ENCODE measurements at places on chromosomes 12 and 14. TPM values are rescaled to one million over a fixed set of nuclear protein-coding genes. Genes with fewer than 3 reads are reported as not detected.

DNA sequence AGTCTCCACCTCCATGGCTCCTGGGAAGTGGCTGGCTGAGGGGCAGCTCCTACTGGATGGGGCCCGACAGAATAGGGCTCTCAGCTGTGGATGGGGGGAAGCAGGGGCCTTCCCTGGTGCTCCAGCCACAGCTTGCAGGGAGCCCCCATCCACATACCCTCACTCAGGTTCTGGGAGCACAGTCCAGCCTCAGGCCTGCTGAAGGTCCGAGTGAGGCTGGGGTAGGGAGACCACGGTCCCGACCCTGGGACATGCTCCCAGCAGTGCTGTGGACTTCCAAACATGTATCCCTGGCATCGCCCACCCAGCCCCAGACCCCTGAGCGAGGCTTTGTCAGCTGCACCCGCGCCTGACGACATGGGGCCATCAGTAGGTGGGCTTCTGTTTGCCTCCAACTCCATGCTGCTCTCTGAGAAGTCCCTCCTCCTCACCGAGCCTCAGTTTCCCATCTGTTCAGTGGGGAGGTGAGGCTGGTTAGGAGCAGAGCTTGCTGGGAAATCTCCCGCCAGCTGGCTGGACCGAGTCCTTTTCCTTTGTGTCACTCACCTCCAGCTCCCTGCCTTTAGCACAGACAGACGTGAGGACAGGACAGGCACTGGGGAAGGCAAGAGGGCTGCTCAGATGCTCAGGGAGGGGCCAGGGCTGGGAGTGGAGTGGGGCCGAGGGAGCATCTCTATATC lies 9.1 kb upstream of the ATG101 start:
- no peak for DNase-seq

The KANSL2 gene
- 78.3 TPM for total RNA-seq

DNA sequence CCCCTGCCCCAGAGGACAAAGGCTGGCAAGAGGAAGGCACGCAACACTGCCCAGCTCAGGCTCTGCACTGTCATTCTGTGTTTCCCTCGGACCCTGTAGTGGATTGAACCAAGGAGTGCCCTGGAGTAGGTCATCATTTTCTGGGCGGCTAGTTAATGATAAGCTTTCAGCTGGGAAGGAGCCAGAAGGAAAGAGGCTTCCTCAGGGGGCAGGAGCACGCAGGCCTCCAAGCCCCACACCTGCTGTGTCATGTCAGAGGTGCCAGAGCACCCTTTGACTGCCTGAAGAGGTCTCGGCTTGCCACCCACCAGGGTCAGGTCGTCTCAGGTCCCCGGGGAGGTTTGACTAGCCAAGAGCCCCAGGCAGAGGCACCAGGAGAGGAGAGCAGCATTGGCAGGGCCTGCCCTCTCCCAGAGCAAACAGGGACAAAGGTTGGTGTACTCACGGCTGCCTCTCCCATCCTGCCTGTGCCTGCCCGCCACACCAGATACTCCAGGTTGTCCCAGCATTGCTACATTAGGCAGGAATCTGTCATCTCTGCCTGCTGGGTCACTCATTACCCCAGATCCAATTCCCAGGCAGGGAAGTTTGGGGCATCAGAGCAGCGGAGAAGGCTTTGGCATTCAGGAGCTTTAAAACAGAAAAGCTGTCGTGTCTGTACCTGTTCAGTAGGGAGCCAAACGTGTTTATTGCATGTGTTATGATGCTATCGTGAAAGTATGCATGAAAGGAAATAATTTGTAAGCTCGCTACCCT lies 33.5 kb upstream of the ATP2A2 start:
- DNase-seq, result no peak

- DNase-seq, result no peak
Measured at GRCh38 chr12:122051231-122051876, 27.2 kb upstream of the MLXIP start.

DNA sequence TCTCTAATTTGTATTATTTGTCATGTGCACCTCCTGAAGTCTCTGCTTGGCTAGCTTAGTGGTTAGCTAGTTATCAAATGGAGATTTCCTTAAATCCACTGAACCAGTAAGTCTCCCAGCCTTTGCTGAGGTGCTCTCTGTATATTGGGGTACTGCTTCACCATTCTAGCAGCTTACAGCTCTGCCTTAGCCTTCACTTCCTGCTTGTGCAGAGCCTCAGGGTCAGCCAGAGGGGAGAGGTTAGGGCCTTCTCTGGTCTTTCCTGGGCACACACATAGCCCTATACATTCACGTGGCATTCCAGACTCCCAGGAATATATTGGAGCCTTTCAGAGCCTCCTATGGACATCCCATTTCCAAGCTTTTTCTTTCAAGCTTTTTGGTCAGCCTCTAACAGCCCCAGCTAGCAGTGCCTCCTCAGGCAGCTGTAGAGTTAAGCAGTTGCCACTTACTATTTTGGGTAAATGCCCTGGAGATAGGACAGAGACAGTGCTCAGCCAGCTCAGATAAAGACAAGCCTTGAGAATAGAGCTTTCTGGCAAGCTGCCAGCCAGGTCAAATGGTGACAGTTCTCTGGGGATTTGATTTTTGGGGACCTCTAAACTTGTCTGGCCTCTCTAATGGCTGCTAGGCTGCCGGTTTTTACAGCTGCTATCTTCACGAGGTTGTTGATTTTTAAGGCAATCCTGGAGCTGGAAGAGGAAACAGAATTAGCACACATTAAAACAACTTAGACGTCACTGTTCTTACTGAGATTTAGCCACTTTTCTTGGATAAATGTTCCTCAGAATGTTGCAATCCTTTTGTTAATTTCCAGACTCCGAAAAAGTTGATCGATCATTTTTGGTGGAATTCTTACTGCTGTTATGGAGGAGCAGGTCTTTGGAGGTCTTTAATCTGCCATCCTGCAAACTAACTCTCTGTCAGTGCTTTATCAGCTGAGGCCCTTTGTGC lies 32.9 kb downstream of the FBXW8 start:
- no peak for DNase-seq

DNA sequence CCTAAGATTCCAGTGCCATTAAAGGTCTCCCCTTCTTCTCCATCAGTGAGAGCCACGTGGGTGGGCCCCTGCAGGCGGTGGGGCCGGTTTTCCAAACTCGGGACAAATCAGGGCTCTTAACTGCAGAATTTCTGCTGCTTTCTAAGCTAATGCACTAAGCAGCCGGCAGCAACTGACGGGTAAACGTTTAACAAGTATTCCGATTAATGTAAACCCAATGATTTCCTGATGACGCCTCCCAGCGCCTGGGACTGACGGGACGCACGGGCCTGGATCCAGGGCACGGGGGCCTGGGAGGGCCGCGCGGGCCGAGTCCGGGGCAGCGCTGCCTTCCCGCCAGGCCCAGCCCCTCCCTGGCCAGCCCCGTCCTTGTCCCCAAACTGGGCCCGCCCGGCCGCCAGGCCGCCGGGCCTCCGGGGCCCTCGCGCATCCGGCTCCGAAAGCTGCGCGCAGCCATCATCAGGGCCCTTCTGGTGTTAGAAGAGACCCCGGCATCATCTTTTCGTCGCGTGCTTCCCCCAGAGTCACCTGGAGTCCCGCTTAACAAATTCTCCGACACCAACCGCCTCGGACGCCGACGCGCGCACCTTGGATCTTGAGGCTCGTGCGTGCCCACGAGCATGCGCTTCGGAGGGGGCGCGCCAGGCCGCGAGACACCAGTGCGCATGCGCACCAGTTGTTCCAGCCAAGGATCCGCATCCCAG lies at the start of gene MLH3:
TSS of gene MLH3 (minus strand) at position 616 of the 704 bp plus-strand sequence. CDS start 1,812 bp downstream, outside the sequence.
- DNase-seq, result peak; percentile 78

GRCh38 chr14:85056267-85056666 lies 473.7 kb upstream of the FLRT2 start:
- DNase-seq, result no peak

DNA sequence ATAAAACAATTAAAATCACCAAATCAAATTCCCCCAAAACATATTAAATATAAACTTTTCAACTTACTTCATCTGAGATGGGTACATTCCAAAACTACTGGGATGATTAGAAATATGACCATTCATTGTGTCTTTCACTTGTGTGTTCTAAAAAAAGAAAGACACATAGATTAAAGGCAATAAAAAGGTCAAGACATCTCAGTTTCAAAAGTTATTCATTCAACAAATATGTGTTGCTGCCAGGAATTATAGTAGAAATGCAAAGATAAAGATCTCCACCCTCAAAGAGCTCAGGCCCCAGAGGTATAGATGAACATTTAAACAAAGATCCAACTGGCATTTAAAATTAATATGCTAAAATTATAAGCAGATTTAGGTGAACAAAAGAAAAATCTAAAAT lies 106.4 kb downstream of the EPS8 start:
- no peak for DNase-seq

DNA sequence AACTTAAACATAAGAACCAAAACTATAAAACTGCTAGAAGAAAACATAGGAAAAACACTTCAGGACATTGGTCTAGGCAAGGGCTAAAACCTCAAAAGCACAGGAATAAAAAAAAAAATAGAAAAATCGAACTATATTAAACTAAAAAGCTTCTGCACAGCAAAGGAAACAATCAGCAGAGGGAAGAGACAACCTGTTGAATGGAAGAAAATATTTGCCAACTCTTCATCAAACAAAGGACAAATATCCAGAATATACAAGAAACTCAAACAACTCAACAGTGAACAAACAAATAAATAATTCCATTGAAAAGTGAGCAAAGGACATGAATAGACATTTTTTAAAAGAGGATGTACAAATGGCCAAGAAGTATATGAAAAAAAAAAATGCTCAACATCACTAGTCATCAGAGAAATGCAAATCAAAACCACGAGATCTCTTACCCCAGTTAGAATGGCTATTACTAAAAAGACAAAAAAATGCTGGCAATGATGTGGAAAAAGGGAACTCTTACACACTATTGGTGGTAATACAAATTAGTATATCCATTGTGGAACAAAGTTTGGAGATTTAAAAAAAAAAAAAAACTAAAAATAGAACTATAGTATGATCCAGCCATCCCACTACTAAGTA lies 152.0 kb downstream of the NDUFA12 start:
- no peak for DNase-seq

The SERPINA5 gene
- total RNA-seq, result not detected

DNA sequence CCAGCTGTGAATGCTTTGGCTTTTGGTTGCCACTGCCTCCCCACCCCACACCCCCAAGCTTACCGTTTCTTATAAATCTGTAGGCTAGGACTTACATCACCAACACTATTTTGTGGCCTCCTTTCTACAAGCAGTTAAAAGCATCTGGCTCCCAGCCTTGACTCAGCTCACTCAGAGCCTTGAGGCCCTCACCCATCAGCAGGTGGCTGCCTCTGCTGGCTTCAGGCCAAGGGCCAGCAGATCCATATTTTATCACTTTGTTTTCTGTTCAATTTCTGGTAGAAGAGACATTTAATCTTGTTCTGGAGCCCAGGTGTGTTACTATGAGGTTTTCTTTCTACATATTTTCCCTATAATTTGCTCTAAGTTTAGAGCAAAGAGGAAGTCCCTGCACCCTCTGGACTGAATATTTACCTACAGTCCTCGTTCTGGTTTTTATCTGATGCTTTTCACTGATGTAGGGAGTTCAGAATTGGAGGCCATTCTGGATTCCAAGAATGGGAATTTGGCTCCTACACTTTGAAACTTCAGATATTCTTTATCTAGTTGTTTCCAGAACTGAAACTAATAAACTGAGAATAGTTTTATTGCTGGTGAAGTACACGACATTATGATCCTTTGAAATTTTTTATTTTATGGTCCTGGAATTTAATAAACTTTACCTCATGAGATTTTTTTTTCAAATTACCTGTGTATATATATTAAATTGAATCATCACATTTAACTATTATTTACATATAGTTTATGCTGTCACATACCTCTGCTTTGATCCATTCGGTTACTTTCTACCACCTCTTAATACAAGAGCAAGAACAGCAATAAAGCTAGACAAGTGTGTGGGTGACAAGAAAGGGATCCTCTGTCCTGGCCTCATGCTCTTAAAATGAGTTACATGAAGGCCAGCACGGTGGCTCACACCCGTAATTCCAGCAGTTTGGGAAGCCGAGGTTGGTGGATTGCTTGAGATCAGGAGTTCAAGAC lies 22.2 kb downstream of the PLBD1 start:
- no peak for DNase-seq

- DNase-seq, result peak; percentile 32
Measured at GRCh38 chr14:61103541-61104339, 122.7 kb downstream of the SLC38A6 start.

GRCh38 chr12:88993651-88994050 lies 358.6 kb downstream of the DUSP6 start:
- DNase-seq, result no peak

DNA sequence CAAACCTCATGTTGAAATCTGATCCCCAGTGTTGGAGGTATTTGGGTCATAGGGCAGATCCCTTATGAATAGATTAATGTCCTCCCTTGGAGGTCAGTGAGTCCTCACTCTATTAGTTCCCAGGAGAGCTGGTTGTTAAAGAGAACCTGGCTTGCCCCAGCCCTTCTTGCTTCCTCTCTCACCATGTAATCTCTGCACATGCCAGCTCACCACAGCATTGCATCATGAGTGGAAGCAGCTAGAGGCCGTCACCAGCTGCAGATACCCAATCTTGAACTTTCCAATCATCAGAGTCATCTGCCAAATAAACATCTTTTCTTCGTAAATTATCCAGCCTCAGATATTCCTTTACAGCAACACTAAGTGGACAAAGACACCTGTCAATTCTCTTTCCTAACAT lies 161.8 kb upstream of the IGF1 start:
- DNase-seq, result no peak

The MEG3 gene
- total RNA-seq, result 95.4 TPM

DNA sequence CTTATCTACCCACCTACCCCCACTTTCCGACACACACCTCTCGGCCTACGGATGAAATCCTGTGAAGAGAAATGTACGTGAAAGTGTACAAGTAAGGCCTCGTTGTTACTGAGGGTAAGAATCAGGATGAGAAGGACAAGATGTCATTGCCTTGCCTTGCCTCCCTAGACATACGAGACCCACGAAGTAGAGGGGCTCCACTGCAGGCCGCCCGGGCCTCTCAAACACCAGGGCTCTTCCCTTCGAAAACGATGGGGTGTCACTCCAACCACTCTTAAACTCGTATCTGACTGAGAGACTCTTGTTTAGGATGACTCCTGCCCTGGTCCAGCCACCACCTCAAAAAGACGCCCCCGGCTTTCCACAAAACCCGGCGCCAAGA lies 498 bp downstream of the RACGAP1 start:
- DNase-seq, result no peak

GRCh38 chr12:12804011-12804410 lies 9.1 kb upstream of the DDX47 start:
- DNase-seq, result no peak

GRCh38 chr12:31491841-31492598 lies 98.9 kb downstream of the DENND5B start:
- DNase-seq, result no peak

The GSC gene
- total RNA-seq, result not detected

The CLEC9A gene
- not detected for total RNA-seq

DNA sequence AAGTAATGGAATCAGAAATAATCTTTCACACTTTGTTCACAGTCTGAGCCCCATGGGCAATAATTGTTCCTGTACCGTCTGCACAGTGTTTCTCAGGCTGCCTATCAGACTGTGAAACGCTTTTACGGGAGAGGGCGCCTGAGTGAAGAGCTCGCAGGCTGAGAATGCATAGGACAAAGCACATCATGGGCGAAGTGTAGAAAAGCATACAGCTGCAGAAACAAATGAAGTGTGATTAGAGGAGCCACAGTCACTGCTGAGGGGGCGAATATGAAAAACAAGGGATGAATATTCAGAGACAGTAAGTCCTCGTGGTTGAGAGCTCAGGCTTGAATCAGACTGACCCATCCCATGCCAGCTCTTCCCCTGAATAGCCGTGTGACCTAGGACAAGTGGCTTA lies 438.4 kb upstream of the DCN start:
- DNase-seq, result no peak

- DNase-seq, result no peak
Measured at GRCh38 chr12:46914336-46914735, 88.5 kb upstream of the SLC38A4 start.

Data from frontal cortex (tissue), 4 donors.